ENCODE measurements at places on chromosomes 2 and 18.

GRCh38 chr2:105877945-105878344 is 133.2 kb downstream of the NCK2 start:
- no peak for DNase-seq

- peak; percentile 58 for DNase-seq
Measured at GRCh38 chr2:136135921-136136906, 18.3 kb upstream of the CXCR4 start.

GRCh38 chr2:101698014-101698843 is 722 bp downstream of the MAP4K4 start:
- DNase-seq, result no peak

DNA sequence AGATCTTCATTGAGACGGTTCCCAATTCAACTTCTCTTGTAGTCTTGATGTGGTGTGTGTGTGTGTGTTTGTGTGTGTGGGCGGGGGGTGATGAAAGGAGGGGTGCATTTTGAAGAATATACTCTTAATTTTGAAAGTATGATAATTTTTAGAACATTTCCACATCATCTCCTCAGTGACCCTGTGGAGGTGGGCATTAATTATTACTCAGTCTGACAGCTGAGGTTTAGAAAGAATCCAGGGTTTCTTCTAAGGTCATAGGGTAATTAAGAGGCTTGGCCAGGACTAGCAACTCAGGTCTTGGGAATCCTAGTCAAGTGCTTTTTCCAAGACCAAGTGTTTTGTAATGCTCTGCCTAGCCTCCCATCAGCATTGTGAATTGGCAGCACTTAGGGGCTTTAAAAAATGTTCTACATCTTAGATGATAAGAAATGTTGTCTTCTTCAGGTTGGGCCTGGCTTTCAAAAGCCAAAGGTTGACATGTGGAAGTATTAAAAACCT is 100.5 kb downstream of the SPTBN1 start:
- no peak for DNase-seq

- DNase-seq, result no peak
Measured at GRCh38 chr2:34909992-34910705, 1311.0 kb upstream of the FAM98A start.

DNA sequence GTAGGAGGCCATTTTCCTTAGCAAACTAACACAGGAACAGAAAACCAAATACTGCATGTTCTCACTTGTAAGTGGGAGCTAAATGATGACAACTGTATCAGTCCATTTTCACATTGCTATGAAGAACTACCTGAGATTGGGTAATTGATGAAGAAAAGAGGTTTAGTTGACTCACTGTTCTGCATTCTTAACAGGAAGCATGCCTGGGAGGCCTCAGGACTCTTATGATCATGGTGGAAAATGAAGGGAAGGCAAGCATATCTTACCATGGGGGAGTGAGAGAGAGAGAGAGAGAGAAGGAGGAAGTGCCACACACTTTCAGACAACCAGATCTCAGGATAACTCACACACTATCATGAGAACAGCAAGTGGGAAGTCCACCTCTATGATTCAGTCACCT is 105.3 kb downstream of the PARD3B start:
- no peak for DNase-seq

DNA sequence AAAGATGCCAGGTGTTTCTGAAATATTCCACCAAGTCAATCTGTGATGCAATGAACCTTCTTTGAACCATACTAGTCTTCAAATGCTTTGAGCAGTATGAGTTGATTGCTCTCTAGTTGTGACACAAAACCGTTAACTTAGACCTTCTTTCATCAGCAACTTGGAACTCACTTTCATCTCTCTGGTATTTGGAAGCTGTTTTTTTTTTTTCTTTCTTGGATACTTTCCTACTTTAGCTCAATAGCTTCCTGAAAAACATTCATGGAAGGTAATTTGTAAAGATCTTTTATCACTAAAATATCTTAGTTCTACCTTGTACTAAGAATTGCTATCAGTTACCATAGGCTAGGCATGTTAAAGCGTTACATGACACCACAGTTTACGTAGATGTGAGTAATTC is 1071.9 kb upstream of the CHAC2 start:
- DNase-seq, result no peak

DNA sequence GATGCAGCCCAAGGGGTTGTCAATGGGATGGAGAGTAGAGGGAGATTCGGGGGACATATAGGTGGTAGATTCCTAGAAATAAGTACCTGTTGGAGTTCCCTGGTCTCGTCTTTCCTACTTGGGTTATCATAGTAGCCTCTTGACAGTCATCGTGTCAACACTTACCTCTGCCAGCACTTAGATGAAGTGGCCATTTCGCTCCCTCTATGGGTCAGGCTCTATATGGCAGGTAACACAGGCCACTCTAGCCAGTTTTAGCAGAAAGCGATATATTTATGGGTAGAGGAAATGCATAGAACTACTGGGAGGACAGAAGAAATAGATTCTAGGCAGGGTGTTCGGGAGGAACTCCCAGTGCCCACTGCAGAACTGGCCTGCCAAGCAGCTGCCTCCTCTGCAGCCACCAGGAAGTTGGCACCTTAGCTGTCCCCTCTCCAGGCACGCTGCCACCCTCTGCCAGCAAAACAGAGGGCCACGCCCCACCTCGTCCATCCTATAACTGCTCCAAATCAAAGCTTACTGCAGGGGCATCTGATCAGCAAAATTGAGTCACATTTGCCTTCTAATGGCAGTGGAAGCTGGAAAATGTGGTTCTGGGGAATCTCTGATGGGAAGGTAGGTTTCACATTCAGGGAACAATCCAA is 181.3 kb downstream of the INSIG2 start:
- DNase-seq, result no peak

- no peak for DNase-seq
Measured at GRCh38 chr2:188884046-188884445, 90.1 kb upstream of the COL3A1 start.

DNA sequence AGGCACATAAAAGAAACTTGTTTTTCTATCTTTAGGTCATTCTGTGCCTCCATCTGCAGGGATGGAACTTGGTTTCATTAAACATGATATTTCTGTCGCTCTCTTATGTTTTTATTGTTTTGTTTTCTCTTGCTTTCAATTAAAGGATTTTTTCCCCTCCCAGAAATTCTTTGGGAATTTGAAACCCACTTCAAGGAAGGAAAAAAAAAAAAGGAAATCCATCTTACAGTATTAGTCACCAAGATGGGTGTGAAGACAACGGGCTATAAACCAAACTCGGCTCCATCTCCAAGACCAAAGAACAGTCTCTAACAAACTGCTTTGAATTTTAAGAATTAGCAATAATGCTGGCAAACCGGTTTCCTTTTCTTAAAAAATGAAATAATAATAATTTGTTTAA is 244.1 kb downstream of the BCL11A start:
- no peak for DNase-seq

DNA sequence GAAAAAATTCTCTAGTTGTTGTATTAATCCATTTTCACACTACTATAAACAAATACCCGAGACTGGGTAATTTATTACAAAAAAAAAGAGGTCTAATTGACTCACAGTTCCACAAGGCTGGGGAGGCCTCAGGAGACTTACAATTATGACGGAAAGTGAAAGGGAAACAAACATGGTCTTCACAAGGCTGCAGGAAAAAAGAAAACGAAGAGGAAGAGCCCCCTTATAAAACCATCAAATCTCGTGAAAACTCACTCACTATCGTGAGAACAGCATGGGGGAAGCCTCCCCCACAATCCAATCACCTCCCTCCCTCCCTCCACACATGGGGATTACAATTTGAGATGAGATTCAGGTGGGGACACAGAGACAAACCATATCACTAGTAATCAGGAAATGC is 61.7 kb upstream of the SPTBN1 start:
- no peak for DNase-seq

GRCh38 chr2:147824620-147825019 is 20.2 kb upstream of the ACVR2A start:
- DNase-seq, result no peak

DNA sequence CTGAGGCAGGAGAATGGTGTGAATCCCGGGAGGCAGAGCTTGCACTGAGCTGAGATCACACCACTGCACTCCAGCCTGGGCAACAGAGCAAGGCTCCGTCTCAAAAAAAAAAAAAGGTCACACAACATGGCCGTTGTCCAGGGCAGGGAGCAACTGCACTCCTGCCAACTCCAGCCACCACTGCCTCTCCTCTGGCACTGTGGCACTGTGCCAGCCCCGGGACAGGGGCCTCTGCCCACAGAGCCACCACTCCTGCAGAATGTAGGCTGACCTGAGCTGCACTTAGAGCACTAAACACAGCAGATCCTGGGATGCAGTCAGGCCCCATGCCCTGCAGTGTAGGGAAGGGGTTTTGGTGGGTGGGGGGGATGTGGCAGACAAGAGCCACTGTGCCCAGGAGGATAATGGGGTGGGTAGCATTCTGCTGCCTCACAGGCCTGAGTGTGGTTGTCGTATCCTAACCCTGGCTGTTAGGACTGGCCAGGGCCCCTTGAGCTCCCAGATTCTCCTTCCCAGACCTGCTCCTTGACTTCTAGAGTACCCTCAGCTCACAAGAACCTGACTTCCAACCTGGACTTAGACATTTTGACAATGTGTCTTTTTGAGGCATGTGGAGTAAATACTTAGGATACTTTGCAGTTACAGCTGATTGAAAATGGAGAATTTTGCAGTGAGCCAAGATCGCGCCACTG is 69.4 kb upstream of the SH3RF3 start:
- DNase-seq, result no peak

- DNase-seq, result no peak
Measured at GRCh38 chr2:23468474-23469141, 83.6 kb downstream of the KLHL29 start.

DNA sequence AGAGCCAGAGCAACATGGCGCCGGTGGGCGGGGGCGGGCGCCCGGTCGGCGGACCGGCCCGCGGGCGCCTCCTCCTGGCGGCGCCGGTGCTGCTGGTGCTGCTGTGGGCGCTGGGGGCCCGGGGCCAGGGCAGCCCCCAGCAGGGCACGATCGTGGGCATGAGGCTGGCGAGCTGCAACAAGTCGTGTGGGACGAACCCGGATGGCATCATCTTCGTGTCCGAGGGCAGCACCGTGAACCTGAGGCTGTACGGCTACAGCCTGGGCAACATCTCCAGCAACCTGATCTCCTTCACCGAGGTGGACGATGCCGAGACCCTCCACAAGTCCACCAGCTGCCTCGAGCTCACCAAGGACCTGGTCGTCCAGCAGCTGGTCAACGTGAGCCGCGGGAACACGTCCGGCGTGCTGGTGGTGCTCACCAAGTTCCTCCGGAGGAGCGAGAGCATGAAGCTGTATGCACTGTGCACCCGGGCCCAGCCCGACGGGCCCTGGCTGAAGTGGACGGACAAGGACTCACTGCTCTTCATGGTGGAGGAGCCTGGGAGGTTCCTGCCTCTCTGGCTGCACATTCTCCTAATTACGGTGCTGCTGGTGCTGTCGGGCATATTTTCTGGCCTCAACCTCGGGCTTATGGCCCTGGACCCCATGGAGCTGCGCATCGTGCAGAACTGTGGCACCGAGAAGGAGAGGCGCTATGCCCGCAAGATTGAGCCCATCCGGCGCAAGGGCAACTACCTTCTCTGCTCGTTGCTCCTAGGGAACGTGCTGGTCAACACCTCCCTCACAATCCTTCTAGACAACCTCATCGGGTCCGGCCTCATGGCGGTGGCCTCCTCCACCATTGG is 507 bp downstream of the CNNM4 start:
- no peak for DNase-seq

- DNase-seq, result no peak
Measured at GRCh38 chr2:138391946-138392345, 109.6 kb upstream of the SPOPL start.

GRCh38 chr2:86417961-86418360 is 23.2 kb upstream of the KDM3A start:
- DNase-seq, result no peak

DNA sequence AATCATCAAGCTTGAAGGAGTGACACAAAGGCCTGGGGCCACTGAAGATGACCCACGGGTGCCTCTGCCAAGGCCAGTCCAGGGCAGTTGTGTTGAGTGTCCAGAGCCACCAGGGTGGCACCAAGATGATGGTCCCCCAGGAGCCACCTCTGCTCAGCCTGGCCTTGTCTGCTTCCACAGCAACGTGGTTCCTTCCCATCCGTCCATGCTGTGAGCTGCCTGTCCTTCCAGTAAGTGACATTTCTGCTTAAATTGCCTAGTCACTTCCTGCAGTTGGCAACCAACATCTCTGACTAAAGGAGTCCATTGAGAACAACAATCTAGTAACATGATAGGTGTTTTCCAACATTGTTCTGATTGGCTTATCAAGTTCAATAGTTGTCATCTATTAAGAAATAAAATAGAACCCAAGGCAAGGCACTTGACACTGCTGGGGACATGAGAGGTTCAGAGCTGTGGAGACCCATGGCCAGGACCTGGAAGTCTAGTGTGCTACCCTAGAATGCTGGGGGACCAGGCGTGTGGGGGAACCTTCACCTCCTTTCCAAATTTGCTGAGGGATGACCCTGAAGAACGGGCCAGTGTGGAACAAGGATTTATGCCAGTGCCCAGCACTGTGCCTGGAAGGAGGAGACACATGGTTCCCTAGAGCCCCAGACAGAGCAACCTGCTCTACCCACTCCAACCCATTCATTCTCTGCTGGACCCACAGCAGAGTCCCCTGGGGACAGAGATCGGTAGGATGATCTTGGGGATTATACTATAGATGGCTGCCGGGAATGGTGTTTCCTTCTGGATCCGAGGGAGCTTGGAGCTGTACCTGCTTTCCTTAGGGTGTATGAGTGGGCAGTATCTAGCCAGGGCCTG is 98.9 kb upstream of the EPC2 start:
- no peak for DNase-seq

- DNase-seq, result no peak
Measured at GRCh38 chr2:80476535-80477117, 172.1 kb upstream of the LRRTM1 start.

DNA sequence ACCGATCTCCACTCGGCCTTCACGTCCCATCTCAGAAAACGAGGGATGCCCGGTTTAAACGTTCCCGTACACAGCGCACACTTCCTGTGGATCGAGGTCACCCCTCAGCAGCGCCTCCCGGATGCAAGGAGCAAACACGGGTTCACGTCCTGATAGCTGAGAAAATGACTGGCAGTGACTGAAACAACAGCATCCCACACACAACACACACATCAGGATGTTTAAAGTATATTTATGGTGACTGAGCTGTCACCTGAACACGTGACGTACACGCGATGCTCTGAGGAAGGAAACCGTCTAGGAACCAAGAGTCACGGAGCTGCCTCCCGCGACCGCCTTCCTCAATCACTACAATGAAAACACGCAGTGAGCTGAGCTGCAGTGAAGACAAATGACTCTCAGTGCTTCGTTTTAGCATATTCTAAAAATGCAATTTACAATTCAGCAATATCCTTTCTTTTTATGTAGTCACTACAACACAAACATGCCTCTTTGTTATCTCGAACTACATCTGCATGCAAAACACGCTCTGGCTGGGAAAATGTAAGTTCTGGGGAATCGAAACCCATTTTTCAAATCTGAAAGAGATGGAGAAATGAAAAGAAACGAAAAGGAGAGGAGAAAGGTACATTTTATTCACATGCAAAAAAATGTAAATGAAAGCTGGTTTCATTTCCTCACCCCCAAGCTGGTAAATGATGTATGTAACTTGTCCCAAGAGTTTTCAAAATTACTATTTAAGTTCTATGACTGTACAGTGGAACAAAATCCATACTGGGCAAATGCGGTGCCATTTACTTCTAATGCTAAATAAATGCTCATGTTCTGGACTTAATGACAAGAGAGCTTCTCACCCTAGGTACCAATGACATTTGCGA is 19.8 kb downstream of the HDAC4 start:
- DNase-seq, result peak; percentile 44

All from stimulated activated CD8-positive, alpha-beta memory T cell treated with anti-CD3 and anti-CD28 coated beads, Interleukin-4, amount 100 ng/mL, for 1 hour (primary cell).